ENCODE measurements at places on chromosomes 6 and 20.
A peak's percentile ranks its signal among the peaks of the same experiment; 100 is the strongest.

DNA sequence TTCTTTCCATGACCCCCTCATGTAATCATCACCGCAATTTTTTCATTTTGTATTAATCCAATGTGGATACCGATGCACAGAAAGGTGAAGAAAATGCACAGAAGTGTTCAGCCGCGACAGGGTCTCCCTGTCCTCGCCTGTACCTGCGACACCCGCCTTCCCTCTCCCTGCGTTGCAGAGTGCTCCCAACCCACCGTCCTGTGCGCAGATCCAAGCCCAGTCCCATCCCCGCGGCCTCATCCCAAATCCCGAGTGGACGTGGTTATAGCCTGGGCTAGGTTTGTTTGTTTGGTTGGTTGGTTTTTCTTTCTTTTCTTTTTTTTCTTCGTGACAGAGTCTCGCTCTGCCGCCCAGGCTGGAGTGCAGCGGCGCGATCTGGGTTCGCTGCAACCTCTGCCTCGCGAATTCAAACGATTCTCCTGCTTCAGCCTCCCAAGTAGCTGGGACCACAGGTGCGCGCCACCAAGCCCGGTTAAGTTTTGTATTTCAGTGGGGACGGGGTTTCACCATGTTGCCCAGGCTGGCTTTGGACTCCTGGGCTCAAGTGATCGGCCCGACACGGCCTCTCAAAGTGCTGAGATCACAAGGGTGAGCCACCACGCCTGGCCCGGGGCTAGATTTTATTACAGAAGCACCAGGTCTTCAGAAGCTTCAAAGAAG is 536 bp upstream of the RAET1G start:
- DNase-seq: no peak

- no peak for DNase-seq
These were observed 21.2 kb downstream of the TGM2 start for GRCh38 chr20:38143646-38144554.

DNA sequence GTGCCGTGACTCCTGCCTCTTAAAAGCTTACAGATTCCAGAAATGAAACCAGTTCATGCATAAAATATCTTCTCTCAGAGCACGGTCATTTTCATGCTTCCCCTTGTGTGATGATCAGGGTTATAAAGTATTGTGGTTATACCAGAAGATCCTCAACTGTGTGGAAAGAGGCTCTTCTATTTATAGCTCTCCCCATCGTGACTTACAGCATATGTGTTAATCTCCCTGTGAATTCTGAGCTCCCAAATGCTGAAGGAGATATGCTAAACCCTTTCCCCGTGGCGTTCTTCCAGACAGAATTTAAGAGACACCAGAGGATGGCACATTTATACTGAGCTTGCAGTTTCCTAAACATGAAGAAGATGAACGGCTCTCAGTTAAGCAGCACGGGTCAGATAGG is 158.8 kb downstream of the CDH26 start:
- DNase-seq: no peak

DNA sequence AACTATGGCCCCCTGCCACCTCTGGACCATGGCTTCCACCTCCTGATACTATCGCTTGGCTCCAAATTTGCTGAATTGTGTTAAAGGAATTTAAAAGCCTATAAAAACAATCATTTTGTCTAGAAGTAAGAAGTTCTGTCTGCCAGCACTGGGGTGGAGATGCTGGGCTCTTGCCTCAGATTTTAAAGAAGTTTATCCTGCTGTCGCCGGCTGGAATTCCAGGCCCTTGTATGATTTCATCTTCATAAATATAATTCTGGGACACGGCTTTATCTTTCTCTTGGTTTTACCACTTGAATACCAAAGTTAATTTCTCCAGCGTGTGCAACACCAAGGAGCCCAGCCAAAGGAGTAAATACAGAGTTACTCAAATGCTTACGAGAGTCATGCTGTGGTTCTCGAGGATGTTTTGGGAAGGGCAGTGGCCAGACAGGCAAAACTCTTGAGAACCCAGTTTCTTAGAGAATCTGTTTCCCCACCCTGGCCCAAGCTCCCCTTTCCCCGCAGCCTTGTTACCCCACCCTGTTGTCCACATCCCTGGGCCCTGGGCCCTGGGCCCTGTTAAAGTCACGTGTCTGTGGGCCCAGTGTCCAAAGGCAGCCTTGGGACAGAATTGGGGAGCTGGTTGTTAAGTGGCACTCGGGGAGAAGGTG is 31.9 kb downstream of the C6orf89 start:
- no peak for DNase-seq

DNA sequence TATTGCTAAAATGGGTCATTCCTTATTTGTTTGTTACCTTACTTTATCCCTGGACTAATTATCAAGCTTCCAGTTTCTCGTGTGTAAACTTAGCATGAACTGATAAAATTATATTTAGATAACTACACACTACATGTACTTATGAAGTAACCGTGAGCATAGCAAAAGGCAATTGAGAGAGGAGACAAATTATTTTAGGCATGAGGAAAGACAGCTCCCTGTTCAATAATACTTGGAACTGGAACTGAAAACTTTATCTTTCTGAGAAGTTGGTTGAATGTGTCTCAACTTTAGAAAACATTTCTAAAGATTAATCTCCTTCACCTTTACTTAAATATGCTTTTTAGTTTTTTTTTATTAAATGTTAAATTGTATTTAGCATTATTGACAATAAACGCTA is 11.4 kb downstream of the CRISP3 start:
- DNase-seq: no peak

GRCh38 chr6:80639181-80639629 is 532.7 kb downstream of the BCKDHB start:
- DNase-seq: no peak

- DNase-seq: no peak
These were observed 103.3 kb downstream of the FIG4 start for GRCh38 chr6:109794201-109794923.

DNA sequence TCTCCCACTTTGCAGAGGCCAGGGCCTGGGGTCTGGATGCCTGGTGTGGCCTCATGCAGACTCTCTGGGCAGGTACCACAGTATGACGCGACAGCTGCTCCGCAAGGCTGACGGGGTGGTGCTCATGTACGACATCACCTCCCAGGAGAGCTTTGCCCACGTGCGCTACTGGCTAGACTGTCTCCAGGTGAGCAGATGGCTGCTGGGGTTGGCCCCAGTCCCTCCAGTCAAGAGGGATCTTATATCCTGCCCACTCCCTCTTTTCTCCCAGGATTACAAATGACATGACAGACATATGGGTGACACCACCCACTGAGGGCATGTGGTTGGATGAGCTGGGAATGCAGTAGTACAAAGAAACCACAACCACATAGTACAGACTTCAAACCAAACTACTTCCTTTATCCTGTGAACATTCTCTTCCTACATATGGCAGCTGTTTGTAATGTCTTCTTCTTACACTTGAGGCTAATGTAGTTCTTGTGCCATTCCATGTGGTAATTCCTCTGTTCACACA is 29.9 kb downstream of the RAB44 start:
- no peak for DNase-seq

DNA sequence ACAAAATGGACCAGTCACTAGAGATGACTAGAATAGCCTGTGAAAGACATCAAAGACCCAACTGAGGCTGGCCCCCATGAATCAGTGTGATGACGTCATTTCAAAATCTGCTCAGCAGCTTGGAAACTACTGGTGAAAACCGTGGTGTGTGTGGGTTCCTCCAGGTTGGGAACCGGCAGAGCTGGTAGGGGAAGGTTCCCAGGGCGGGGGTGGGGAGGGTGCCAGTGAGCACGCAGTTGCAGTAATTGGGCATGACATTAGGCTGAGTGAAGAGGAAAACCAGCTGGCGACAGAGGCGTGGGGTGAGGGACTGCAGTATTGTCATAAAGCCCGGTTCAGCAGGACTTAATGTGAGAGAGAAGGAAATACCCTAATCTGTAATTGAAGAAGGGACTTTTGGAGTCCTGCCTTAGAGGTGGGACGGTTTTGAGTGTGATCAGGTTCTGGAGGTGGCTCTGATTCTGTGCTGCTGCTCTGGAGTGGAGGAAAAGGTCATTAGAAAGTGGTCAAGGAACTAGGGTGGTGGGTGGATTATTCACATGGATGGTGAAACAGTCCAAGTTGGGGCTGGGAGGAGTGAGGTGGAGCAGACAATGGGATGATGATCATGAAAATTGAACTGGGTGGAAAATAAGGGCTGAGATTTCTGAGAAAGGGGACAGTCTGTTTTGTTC is 52.0 kb upstream of the MTHFD1L start:
- no peak for DNase-seq

DNA sequence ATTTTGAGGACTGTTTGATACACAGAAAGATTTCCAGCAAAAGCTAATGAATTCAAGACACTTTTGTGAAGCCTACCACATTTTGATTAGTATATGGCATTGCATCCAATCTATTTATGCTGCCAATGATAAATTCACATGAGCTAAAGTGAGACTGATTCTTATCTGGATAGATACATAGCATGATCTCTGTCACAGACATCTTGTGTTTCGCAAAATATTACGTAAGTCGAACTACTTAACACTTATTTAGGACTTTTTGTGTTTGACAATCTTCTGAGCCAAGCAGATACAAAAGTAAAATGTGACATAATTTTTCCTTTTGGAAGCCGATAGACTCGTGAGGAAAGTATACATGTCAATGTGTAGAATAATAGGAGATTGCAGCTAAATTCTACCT is 251.6 kb downstream of the HACE1 start:
- DNase-seq: no peak

GRCh38 chr6:134240665-134241431 is 77.1 kb downstream of the SGK1 start:
- no peak for DNase-seq

DNA sequence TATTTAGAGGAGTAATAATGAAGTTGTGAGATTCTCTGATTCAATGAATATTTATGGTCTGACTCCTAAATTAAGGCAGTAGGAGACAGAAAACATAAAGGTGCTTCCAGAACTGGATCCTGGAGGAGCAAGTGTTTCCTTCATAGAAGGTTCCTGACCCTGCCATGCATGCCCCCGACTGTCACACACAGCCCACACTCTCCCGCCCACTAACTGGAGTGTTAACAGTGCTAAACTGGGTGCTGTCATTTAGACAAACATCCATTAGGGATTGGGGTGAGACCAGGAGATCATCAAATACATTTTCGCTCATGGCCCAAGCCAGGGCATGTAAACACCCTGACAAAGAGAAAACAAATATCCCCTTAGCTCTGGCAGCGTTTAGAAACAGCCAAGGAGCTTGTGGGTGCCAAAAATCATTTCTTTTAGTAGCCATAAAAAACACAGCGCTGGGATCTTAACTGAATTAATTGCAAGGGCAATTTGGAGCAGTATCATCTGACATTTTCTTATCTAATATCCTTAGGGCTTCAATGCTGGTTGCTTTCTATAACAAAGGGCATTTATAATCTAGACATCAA is 46.8 kb downstream of the INSM1 start:
- no peak for DNase-seq

GRCh38 chr6:44658571-44658970 is 271.1 kb downstream of the CDC5L start:
- no peak for DNase-seq

DNA sequence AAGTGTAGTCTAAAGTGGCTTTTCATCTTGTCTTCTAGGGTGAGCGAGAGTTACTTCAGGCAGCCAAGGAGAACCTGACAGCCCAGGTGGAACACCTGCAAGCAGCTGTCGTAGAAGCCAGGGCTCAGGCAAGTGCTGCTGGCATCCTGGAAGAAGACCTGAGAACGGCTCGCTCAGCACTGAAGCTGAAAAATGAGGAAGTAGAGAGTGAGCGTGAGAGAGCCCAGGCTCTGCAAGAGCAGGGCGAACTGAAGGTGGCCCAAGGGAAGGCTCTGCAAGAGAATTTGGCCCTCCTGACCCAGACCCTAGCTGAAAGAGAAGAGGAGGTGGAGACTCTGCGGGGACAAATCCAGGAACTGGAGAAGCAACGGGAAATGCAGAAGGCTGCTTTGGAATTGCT is 27.1 kb downstream of the C20orf173 start:
- DNase-seq: no peak

- no peak for DNase-seq
These were observed 18.9 kb downstream of the EDN1 start for GRCh38 chr6:12309070-12309469.

DNA sequence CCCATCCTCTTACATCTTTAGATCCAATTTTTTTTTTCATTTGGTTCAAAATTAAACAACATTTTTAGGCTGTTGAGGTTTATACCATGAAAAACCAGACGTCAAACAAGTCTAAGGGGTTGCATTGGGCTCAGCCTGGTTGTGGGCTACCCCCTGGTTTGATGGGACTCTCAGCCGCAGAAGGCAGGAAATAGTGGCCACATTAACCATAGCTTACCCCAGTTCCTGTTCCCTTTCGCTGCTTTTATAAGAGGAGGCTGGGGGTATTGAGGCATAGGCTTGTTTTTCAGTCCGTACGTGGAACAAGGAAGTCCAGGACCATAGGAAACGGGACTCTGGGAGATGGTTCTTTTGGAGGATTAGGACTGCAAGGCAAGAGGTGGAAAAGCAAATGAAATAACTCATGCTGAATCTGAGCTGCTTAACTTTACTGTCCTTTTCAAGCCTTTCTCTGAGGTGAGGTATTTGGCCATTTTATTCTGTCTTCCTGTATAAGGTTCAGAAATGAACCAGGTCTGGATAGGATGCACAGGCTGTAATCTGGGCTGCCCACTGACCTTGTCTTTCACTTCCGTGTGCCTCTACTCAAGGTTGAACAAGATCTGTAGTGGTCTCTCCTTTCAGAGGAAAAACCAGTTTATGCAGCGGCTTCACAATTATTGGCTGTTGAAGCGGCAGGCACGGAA is 7.7 kb downstream of the BRPF3 start:
- no peak for DNase-seq

- DNase-seq: no peak
These were observed 12.2 kb downstream of the MMP24 start for GRCh38 chr20:35238735-35239134.

- DNase-seq: no peak
These were observed 89.7 kb downstream of the LY86 start for GRCh38 chr6:6678185-6678671.

DNA sequence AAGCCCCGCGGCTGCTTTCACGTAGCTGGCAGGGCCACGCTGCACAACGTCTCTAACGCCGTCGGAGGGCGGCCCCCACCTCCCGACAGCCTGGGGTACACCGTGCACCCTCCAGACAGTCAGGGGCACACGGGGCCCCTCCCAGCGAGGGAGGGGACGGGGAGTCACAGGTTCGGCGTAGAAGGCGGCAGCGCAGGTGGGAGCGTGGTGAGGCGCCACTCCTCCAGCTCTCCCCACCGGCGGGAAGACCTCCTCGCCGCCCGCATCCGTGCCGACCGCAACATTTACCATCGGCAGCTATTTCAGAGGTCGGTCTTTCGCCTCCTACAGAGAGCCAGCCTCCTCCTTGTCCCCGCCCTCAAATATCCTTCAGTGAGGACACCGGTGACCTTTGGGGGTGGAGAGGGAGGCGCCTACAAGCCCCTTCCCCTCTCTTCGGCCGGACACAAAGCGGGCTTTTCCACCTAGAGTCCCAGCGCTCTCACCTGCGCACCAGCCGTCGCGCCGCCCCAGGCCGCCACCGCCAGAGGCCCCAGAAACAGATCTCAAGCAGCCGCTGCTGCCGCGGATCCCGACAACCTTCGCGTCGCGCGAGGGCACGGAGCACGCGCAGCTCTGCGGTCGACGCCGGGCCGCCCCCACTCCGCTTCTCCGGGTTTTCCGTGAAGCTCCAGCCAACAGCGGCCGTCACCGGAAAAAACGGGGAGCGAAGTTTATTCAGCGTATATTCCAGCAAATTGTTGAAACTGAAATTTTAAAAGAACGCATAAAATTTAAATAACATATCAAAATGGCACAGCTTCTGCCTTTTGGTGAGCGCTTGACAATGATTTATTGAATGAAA is at the start of gene MKKS:
MKKS (minus strand) TSS at position 600 of the 844 bp plus-strand sequence. CDS start 20,708 bp downstream, outside the sequence.
- DNase-seq: peak; percentile 50

- no peak for DNase-seq
These were observed 5.5 kb upstream of the HDDC2 start for GRCh38 chr6:125307150-125307838.
